ENCODE measurements at places on chromosomes 4 and X. TPM values are rescaled to one million over a fixed set of nuclear protein-coding genes. Genes with fewer than 3 reads are reported as not detected.
A peak's percentile ranks its signal among the peaks of the same experiment; 100 is the strongest.

Gene DSPP
- not detected for total RNA-seq

Gene YY2
- 0.70 TPM for total RNA-seq

Gene MAGEC1
- not detected for total RNA-seq

Gene HMX1
- total RNA-seq: not detected

Gene TKTL2
- not detected for total RNA-seq

DNA sequence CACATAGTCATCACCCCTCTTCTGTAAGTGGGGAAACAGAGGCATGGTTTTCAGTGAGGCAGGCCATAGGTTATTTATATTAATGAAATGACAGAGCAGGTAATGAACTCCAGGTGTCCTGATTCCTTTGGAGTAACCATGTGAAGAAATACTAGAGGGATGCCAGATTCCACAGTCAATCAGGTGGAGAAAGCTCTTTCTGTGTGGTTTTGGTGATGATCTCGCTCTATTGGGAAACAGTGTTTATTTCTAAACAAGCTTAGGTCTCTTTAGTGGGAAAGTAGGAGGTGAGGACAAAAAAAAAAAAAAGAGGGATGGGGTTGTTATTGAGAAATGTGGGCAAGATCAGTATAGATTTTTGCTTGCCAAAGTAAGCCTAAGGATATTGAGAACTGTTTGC lies 12.2 kb downstream of the DOCK11 start:
- no peak overlapping the region for H3K27ac ChIP-seq
- no peaks in the 10 kb centered on the region for H3K4me1 ChIP-seq
- DNase-seq: no peak
- no peak overlapping the region for H3K4me3 ChIP-seq

DNA sequence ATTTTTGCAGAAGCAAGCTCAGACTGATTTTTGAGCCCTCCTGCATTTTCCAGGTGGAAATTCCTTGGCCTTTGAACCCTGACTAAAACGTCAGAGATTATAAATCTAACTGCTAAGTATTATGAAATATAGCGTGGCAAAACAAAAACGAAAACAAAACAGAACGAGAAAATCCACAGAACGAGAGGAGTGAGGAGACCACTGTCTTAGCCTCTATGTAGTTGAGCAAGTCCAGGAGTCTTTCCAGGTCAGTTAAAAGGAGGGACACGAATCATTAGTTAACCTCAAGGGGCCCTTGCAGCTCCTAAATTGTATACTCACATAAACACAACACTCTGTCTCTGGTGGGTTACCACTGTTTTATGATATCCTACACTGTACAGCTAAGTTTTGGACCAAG lies 80.2 kb downstream of the SYNPO2 start:
- no peak for DNase-seq
- H3K27ac ChIP-seq: peak overlapping the region; percentile 57
- H3K4me1 ChIP-seq: no peaks in the 10 kb centered on the region

DNA sequence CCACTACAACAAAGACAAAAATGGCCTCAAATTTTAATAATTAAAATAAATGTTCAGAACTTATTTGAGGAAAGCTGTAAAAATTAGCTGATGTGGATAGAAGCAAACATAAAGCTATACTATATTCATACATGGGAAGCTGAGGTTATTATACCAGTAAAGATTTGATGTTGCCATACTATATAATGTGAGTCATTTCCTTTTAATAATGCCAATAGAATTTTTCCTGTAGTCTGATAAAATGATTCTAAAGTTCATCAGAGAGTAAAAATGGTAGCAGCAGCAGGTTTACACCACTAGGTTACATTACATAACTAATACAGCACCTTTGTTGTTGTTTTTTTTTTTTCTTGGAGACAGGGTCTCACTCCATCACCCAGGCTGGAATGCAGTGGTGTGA lies 45.5 kb upstream of the CYP2U1 start:
- H3K27ac ChIP-seq: no peak overlapping the region
- H3K36me3 ChIP-seq: no peaks in the 10 kb centered on the region
- H3K27me3 ChIP-seq: no peaks in the 10 kb centered on the region
- no peaks in the 10 kb centered on the region for H3K4me1 ChIP-seq

- no peaks in the 10 kb centered on the region for H3K36me3 ChIP-seq
- no peaks in the 10 kb centered on the region for H3K27me3 ChIP-seq
- no peak overlapping the region for H3K4me3 ChIP-seq
- H3K4me1 ChIP-seq: peaks cover 3% of the 10 kb centered on the region
- no peak overlapping the region for H3K27ac ChIP-seq
Observed at GRCh38 chr4:150072906-150073714, 5.1 kb upstream of the DCLK2 start.

DNA sequence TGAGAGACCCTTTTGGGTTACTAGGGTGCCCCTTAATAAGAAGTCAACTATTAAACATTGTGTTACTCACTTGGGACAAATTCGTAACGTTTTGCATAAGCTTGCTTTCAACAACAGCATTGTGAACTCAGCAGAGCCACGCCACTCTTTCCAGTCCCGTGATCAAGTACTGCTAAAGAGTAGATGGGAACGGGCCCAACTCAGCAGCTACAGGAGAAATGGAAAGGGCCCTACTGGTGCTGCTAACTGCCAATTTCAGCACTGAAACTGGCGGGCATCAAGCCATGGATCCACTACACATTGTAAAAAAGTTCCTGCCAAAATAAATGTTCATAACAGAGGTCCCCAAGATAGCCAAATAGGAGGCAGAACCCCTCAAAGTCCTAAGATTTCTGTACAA lies 19.0 kb upstream of the DHX15 start:
- H3K27ac ChIP-seq: no peak overlapping the region
- no peaks in the 10 kb centered on the region for H3K27me3 ChIP-seq
- no peak overlapping the region for H3K4me3 ChIP-seq
- no peaks in the 10 kb centered on the region for H3K36me3 ChIP-seq
- no peaks in the 10 kb centered on the region for H3K4me1 ChIP-seq
- DNase-seq: no peak

- H3K36me3 ChIP-seq: no peaks in the 10 kb centered on the region
- DNase-seq: no peak
- H3K4me1 ChIP-seq: no peaks in the 10 kb centered on the region
- H3K27ac ChIP-seq: no peak overlapping the region
Observed at GRCh38 chrX:154038656-154039055, 19.0 kb upstream of the IRAK1 start.

- H3K4me1 ChIP-seq: no peaks in the 10 kb centered on the region
Observed at GRCh38 chr4:146243141-146243882, 29.0 kb downstream of the REELD1 start.

DNA sequence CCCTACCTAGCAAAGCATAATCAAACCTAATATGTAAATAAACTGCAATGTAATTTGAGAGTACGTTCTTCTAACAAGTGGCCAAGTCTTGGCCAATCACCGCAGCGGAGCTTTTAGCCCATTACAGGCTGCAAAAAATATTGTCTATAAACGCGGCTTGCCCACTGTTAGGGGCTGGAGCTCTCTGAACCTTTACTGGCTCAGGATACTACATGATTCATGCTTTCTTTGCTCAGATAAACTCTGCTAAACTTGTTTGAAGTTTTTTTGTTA lies 990 bp upstream of the HADH start:
- no peaks in the 10 kb centered on the region for H3K36me3 ChIP-seq
- no peak overlapping the region for H3K4me3 ChIP-seq
- no peak for DNase-seq
- H3K4me1 ChIP-seq: peaks cover 8% of the 10 kb centered on the region

DNA sequence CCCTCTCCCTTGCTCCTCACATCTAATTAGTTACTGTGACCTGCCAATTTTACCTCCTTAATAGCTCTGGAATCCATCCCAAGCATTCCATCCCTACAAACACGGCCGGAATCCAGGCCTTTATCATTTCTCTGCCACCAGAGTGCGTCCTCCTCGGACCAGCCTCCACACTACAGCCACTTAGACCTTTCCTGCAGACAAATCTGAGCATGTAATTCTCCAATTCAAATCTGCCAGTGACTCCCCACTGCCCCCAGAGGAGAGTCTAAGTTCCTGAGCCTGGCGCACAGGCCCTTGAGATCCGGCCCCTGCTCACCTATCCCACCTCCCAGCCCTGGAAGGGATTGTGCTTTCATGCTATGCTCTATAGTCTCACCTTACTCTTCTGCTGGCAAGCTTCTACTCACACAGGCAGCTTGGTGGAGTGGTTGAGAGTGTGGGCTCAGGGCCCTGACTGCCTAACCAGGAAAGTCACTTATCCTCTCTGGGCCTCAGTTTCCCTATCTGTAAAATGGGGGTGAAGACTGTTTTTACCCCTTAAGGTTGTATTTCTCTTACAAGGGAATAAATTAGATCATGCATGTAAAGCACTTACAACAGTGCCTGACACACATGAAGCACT lies 31.2 kb downstream of the PJA1 start:
- H3K27me3 ChIP-seq: no peaks in the 10 kb centered on the region
- H3K4me1 ChIP-seq: no peaks in the 10 kb centered on the region
- no peaks in the 10 kb centered on the region for H3K36me3 ChIP-seq
- DNase-seq: no peak
- no peak overlapping the region for H3K27ac ChIP-seq

All from liver (tissue), 10 donors.